ENCODE measurements at places on chromosomes 4 and X.

GRCh38 chr4:115334736-115335411 is 221.5 kb upstream of the NDST4 start:
- DNase-seq, result no peak

GRCh38 chrX:84441143-84441542 is 61.1 kb downstream of the HDX start:
- DNase-seq, result no peak

- no peak for DNase-seq
Observed at GRCh38 chr4:81085291-81085690, 54.8 kb downstream of the BMP3 start.

- no peak for DNase-seq
Observed at GRCh38 chr4:155005395-155006090, 202.9 kb upstream of the NPY2R start.

All from AG09309 (cell line).